CD4-positive, alpha-beta T cell (primary cell): ENCODE measurements at places on chromosomes 13 and 19.

GRCh38 chr19:55836340-55836739, at the start of gene NLRP4:
TSS of gene NLRP4 (plus strand) at chr19:55836540. CDS start at chr19:55852081, 15,541 bp downstream.
- H3K27ac ChIP-seq = no peak within 1 kb of the TSS
- no peaks in the 10 kb centered on the region for H3K36me3 ChIP-seq
- no peaks in the 10 kb centered on the region for H3K4me1 ChIP-seq
- no peaks in the 10 kb centered on the region for H3K27me3 ChIP-seq
- DNase-seq = no peak

GRCh38 chr13:71803066-71803465, 63.9 kb downstream of the DACH1 start:
- no peaks in the 10 kb centered on the region for H3K36me3 ChIP-seq
- H3K27ac ChIP-seq = no peak overlapping the region
- DNase-seq = no peak
- no peaks in the 10 kb centered on the region for H3K27me3 ChIP-seq

DNA sequence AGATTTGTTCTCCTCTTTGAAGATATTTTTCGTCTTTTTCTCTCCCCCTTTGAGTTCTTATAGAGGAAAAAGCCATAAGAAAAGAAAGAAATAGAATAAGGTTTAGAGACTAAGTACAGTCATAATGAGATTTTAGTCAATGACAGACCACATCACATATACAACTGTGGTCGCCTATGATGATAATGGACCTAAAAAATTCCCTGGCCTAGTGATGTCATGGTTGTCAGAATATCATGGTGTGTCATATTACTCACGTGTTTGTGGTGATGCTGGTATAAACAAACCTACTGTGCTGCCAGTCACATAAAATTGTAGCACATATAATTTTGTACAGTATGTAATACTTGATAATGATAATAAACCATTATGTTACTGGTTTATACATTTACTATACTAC, 1096.1 kb downstream of the OLFM4 start:
- DNase-seq = no peak
- H3K27me3 ChIP-seq = no peaks in the 10 kb centered on the region
- H3K4me3 ChIP-seq = no peak overlapping the region
- no peaks in the 10 kb centered on the region for H3K4me1 ChIP-seq
- no peak overlapping the region for H3K27ac ChIP-seq

DNA sequence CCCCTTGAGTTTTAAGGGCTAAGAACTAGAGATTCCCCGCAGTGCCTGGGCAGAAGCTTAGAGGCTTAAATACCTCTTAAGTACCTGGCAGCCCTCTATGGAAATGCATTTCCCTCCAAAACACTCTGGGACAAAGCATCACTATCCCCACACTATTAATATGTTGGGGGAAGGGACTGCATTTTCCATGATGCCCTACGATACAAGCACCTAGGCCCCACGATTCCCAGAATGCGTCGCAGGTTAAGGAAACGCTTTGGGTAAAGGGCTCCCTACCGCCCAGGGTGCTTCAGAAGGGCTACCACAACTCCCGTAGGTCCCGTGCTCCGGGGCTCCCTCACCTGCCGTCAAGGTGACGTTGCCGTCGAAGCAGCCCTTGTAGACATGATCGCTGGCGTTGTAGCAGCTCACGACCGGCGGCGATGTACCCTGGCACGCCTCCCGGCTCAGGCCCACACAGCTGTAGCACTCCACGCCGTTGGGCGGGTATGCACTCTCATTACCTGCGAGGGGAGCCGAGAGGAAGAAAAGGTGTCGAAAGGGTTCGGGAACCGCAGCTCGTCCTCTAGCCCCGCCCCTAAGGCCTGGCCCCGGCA, 2.5 kb downstream of the LYPD3 start:
- no peaks in the 10 kb centered on the region for H3K27me3 ChIP-seq
- no peak for DNase-seq
- peak overlapping the region; percentile 85 for H3K27ac ChIP-seq
- peaks cover 44% of the 10 kb centered on the region for H3K4me1 ChIP-seq
- H3K4me3 ChIP-seq = peak overlapping the region; percentile 88

GRCh38 chr19:13670846-13671245, 93.5 kb upstream of the MRI1 start:
- no peak overlapping the region for H3K4me3 ChIP-seq
- H3K4me1 ChIP-seq = no peaks in the 10 kb centered on the region
- no peak overlapping the region for H3K27ac ChIP-seq
- no peak for DNase-seq
- no peaks in the 10 kb centered on the region for H3K27me3 ChIP-seq
- H3K36me3 ChIP-seq = no peaks in the 10 kb centered on the region

DNA sequence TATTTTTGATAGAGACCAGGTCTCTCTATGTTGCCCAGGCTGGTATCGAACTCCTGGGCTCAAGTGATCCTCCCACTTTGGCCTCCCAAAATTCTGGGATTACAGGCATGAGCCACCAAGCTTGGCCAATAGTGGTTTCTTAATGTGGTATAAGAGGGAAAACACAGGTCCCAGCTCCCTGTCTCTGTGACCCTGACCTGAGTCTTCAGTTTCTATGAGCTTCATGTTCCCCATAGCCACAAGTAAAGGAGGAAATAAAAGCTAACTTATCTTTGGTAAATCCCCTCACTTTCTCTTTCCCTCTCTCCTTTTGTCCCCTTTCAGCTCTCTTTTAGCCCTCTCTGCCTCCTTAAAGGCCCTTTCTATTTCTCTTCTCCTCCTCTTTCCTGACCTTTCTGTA, 50.3 kb downstream of the ABCC4 start:
- H3K4me3 ChIP-seq = no peak overlapping the region
- no peaks in the 10 kb centered on the region for H3K36me3 ChIP-seq
- DNase-seq = no peak
- no peaks in the 10 kb centered on the region for H3K4me1 ChIP-seq

DNA sequence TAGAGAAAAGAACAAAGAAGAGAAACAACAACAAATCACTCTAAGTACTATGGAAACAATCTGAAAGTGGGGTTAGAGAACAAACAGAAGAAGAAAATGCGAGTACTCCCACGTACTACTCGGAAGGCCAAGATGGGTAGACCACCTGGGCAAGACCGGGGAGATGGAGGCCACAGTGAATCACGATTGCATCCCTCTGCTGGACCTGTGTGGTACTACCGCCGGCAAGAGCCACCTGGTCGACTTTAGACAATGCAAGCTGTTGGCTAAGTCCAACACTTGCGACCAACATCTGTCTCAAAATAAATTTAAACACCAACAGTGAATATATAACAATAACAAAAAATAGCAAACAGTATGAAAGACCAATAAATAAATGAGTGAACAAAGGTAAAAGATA, 45.5 kb upstream of the ZNF91 start:
- DNase-seq = no peak
- no peaks in the 10 kb centered on the region for H3K27me3 ChIP-seq
- H3K27ac ChIP-seq = no peak overlapping the region
- H3K36me3 ChIP-seq = no peaks in the 10 kb centered on the region
- no peak overlapping the region for H3K4me3 ChIP-seq

- no peak overlapping the region for H3K27ac ChIP-seq
- no peak overlapping the region for H3K4me3 ChIP-seq
- H3K4me1 ChIP-seq = no peaks in the 10 kb centered on the region
- no peak for DNase-seq
- H3K27me3 ChIP-seq = no peaks in the 10 kb centered on the region
- H3K36me3 ChIP-seq = no peaks in the 10 kb centered on the region
Observed at GRCh38 chr19:56133858-56134653, 7.0 kb upstream of the ZNF444 start.

GRCh38 chr13:51453959-51454703, 1.3 kb upstream of the INTS6 start:
- H3K27ac ChIP-seq = peak overlapping the region; percentile 84
- peak overlapping the region; percentile 71 for H3K4me3 ChIP-seq
- no peaks in the 10 kb centered on the region for H3K27me3 ChIP-seq
- peak; percentile 10 for DNase-seq
- peaks cover 30% of the 10 kb centered on the region for H3K4me1 ChIP-seq

DNA sequence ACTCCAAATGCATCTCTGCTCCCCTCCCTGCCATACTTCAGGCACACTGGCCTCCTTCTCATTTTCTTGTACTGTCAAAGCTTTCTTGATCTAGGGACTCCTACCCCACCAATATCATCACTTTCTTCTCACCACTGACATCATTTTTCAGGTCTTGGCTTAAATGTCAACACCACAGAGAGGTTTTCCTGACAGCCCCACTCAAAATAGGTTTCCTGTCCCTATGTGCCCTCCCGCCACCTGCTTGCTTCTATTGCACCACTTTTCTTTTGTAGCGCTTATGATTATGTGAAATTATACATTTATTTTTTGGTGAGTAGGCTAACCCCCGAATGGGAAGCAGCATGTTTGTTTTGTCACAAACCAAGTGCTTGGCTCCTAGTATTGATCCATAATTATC, 164.6 kb downstream of the NDFIP2 start:
- no peaks in the 10 kb centered on the region for H3K27me3 ChIP-seq
- no peak overlapping the region for H3K4me3 ChIP-seq
- DNase-seq = no peak
- no peaks in the 10 kb centered on the region for H3K4me1 ChIP-seq
- no peaks in the 10 kb centered on the region for H3K36me3 ChIP-seq

DNA sequence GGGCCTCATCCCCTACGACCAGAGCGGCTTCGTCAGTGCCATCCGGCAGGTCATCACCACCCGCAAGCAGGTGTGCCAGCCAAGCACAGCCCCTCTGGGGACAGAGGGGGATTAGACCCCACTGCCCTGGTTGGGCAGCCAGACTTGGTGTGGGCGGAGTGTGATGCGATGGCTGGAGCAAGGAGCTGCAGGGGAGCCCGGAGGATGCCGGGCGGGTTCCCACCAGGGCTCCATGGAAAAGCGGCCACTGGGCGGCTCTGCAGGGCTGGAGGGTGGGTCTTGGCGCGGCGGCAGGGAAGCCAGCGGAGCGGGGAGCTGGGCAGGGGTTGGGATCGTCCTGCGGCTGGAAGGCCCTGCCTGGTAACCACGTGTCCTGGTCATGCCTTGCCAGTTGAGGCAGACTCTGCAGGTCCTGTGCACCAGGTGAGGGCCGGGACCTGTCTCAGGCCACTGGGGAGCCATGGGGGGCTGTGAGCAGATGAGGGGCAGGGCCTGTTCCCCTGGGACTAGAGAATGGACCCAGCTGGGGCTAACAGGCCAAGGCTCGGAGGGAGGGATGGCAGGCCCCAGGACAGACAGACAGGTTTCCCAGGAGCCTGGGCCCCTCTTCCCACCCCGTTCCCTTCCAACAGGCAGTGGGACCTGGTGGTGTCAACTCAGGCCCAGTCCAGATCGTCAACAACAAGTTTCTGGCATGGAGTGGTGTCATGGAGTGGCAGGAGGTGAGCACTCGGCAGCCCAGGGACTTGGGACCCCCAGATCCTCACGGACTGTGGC, 6.3 kb downstream of the PTOV1 start:
- no peak for DNase-seq
- H3K4me1 ChIP-seq = peaks cover 20% of the 10 kb centered on the region
- peaks cover 54% of the 10 kb centered on the region for H3K36me3 ChIP-seq
- H3K4me3 ChIP-seq = no peak overlapping the region
- H3K27ac ChIP-seq = no peak overlapping the region
- H3K27me3 ChIP-seq = no peaks in the 10 kb centered on the region

DNA sequence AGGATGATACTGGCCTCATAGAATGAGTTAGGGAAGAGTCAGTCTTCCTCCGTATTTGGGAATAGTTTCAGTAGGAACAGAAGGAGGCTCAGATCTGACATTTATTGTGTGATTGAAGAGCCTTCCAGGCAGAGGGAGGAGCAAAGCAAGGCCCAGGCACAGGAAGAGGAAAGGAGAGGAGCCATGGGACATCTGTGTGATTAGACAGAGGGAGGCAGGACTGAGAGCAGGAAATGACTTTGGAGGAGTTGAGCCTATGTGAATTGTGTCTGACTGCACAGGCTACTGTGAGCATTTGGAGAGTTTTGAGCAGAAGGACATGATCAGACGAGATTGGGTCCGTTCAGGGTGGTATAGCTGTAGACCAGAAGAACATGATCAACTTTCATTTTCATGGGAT, 8.5 kb downstream of the SIGLEC7 start:
- H3K36me3 ChIP-seq = no peaks in the 10 kb centered on the region
- no peaks in the 10 kb centered on the region for H3K4me1 ChIP-seq
- no peak for DNase-seq
- H3K4me3 ChIP-seq = no peak overlapping the region
- no peak overlapping the region for H3K27ac ChIP-seq

GRCh38 chr19:48989701-48990291, 3.3 kb downstream of the GYS1 start:
- peaks cover 22% of the 10 kb centered on the region for H3K36me3 ChIP-seq
- no peak overlapping the region for H3K4me3 ChIP-seq
- DNase-seq = no peak
- H3K27me3 ChIP-seq = no peaks in the 10 kb centered on the region
- peaks cover 36% of the 10 kb centered on the region for H3K4me1 ChIP-seq

DNA sequence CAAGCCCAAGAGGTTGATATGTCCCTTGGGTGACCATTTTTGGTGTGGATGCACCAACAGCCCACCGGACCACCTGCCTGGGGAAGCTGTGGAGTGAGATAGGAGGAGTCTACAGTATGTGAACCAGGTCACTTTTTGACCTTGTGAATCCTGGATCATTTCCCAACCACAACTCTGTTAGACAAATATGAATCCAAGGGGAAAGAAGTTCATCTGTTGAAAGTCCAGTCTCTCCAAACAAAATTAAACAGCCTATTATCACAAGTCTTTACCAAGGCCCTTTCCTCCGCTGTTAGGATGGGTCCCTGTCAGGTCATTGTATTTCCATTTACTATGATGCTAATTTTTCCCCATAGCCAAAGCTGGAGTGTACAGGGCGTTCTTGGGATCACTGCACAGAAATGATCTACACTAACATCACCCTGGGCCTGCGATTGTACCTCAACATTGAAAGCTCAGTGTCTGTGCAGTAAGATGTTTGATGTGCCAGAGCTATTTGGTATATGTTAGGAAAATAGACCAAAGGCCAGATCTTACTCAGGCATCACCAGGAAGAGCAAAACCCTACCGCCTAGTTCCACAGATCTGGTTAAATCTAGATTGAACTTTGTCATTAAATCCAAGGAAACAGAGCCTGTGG, 117.1 kb downstream of the STARD13 start:
- H3K27me3 ChIP-seq = no peaks in the 10 kb centered on the region
- no peak for DNase-seq
- no peak overlapping the region for H3K4me3 ChIP-seq
- H3K4me1 ChIP-seq = no peaks in the 10 kb centered on the region

DNA sequence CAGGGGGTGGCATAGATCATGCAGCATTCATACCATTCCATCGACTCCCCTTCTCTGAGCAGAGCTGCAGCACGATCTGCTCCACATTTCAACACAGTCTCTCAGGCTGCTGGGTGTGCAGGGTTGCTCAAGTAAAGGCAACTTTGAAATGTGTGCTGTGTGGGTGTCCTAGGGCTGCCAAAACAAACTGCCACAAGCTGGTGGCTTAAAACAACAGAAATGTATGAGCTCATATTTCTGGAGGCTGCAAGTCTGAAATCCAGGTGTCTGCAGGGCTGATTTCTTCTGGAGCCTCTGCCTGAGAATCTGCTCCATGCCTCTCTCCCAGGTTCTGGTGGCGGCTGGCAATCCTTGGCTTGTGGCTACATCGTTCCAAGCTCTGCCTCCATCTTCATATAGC, 63.7 kb upstream of the WDFY2 start:
- no peak for DNase-seq
- H3K4me1 ChIP-seq = peaks cover 15% of the 10 kb centered on the region
- H3K27ac ChIP-seq = no peak overlapping the region
- no peaks in the 10 kb centered on the region for H3K27me3 ChIP-seq
- H3K4me3 ChIP-seq = no peak overlapping the region

- H3K27me3 ChIP-seq = peaks cover 11% of the 10 kb centered on the region
- no peak for DNase-seq
- H3K4me1 ChIP-seq = no peaks in the 10 kb centered on the region
- no peaks in the 10 kb centered on the region for H3K36me3 ChIP-seq
- H3K4me3 ChIP-seq = no peak overlapping the region
- H3K27ac ChIP-seq = no peak overlapping the region
Observed at GRCh38 chr13:23941211-23941610, 43.9 kb upstream of the C1QTNF9B start.
